NCI-H82 (cell line): ENCODE measurements at places on chromosomes 4 and X.

DNA sequence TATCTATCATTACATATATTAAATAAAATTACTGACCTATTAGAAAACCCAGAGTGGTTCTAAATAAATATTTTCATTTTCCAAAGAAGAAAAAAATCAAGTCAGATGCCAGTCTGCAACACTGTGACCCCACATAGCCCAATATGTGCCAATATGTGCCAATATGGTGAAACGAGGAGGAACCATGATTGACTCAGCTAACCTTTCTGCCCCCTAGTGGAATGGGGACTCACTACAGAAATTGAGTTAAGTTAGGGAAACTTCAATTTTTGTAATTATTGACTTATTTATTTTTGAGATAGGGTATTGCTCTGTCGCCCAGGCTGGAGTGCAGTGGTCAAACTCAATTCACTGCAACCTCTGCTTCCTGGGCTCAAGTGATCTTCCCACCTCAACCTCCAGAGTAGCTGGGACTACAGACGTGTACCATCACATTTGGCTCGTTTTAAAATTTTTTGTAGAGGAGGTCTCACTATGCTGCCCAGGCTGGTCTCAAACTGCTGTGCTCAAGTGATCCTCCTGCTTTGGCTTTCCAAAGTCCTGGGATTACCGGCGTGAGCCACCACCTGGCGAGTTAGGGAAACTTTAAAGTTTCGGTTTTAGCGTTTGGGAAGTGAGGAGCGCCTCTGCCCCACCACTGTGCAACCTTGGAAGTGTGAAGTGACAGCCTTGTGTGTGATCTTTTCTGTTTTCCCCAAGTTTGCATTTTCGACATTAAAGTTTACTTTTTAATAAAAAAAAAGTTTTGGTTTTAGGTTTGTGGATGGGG lies 116.8 kb upstream of the SHISA3 start:
- peak; percentile 52 for DNase-seq

DNA sequence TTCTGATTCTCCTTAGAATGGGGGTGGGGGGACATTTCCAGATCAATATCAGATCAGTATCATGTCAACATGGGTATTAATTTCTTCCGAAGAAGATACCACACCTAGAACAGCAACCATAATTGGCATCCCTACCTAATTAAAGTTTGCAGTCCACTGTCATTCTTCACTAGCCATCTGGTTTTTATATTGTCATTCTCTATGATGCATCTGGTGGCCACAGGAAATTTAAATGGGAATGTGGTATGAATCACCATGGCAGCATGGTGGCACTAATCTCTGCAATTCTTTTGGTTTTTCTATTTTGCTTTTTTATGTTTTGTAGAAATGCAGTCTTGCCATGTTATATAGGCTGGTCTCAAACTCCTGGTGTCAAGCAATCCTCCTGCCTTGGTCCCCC lies 16.6 kb upstream of the UBE2D3 start:
- DNase-seq = no peak

GRCh38 chrX:16033331-16033730 lies 90.0 kb upstream of the GRPR start:
- no peak for DNase-seq

DNA sequence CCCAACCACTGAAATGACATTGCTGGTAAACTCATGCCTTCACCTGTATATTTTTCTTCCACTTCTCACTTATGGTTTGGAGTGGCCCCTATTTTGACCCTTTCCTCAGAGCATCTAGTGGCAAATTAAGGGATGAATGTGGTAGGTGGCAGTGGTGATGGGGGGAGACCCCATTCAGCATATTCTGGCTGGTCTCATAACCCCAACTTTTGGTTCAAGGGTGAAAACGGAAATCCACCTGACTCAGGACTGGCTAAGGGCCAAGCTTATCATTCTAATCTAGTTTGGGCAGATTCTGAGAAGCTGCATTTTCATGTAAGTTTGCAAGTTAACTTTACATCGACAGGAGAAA lies 47.0 kb upstream of the NSUN7 start:
- no peak for DNase-seq

- DNase-seq = peak; percentile 84
Observed at GRCh38 chr4:20251796-20252655, at the start of gene SLIT2. TSS of gene SLIT2 (plus strand) at chr4:20251905. CDS start at chr4:20253816, 1,911 bp downstream.

- DNase-seq = peak; percentile 26
Observed at GRCh38 chrX:8237718-8238117, 66.7 kb upstream of the VCX2 start.

- no peak for DNase-seq
Observed at GRCh38 chr4:176782191-176782590, 10.5 kb downstream of the VEGFC start.

- DNase-seq = no peak
Observed at GRCh38 chr4:113610537-113610936, 151.0 kb downstream of the CAMK2D start.

- DNase-seq = no peak
Observed at GRCh38 chrX:110851780-110852179, 56.2 kb upstream of the CHRDL1 start.

DNA sequence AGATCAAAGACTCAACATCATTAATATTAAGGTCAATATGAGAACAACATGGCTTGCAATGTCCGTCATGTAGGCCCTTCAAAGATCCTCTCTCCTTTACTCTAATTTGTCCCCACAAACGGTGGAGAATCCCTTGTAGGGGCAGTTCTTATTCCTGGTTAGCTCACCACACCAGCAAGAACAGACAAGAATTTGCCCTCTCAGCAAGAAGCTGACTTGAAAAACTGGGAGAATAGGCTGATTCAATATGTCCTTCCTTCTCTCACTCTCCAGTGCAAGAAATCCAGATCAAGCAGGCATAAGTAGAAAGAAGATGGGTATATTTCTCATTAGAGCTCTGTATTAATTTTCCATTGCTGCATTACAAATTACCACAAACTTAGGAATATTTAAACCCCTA lies 704.2 kb upstream of the SLIT2 start:
- DNase-seq = no peak

DNA sequence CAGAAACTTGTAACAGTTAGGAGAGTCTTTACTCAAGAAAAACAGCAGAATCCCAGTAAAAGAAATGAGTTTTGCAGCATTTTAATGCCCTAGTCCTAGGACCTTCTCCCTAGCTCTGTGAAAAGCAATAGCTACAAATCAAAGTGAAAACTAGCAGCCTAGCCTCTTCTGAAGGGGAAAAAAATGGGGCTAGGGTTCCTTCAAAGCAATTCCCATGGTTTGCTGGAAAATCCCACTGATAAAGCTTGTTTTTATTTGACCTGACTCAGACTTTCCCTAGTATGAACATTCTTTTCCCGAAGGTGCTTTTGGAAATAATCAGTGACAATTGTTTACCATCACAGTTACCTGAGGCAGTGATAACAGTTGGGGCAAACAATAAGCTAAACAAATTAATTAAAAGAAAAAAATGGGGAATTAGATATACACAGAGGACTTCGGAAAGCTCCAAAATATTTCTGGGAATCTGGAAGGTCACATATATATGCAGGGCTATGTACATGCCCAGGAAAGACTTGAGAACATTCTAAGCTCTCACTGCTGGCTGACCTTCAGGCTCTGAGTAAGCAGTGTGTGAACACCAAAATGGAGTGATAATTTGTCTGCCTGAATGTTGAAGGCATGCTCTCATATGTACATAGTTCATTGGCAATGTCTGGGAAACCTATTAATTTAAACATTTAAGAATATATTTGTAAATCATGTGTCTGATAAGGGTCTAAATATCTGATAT lies 285.9 kb downstream of the KCTD8 start:
- DNase-seq = no peak

DNA sequence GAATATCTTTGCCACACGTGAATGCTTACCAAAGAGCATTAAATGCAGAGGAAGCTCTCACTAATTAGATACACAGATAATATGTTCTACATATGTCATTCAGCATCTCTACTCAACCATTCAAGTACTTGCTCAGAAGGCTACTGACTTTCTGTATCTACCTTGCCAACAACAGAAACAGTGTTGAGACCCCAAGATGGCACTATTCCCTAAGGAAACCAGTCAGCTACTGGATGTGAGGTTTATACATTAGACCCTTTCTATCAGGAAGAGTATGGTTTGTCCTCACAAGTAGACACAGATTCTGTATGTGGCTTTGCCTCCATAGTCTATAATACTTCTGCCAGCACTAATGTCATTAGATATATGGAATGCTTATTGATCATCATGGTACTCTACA lies 443.9 kb upstream of the INTU start:
- DNase-seq = no peak
